ENCODE measurements at places on chromosomes 16 and 17. TPM values are rescaled to one million over a fixed set of nuclear protein-coding genes. Genes with fewer than 3 reads are reported as not detected.
A peak's percentile ranks its signal among the peaks of the same experiment; 100 is the strongest.

Gene ZP2
- total RNA-seq, result not detected

Gene PSMD7
- 91.8 TPM for total RNA-seq

Gene CD300E
- total RNA-seq, result not detected

- no peak for DNase-seq
- H3K27me3 ChIP-seq, result peaks cover 4% of the 10 kb centered on the region
- no peaks in the 10 kb centered on the region for H3K36me3 ChIP-seq
- no peak overlapping the region for H3K4me3 ChIP-seq
These were observed 214.9 kb upstream of the MPHOSPH6 start for GRCh38 chr16:82384949-82385348.

GRCh38 chr16:3938843-3939624 lies 58.5 kb upstream of the CREBBP start:
- DNase-seq, result peak; percentile 62
- no peak overlapping the region for H3K4me3 ChIP-seq
- H3K27me3 ChIP-seq, result peaks cover 3% of the 10 kb centered on the region
- H3K36me3 ChIP-seq, result no peaks in the 10 kb centered on the region

DNA sequence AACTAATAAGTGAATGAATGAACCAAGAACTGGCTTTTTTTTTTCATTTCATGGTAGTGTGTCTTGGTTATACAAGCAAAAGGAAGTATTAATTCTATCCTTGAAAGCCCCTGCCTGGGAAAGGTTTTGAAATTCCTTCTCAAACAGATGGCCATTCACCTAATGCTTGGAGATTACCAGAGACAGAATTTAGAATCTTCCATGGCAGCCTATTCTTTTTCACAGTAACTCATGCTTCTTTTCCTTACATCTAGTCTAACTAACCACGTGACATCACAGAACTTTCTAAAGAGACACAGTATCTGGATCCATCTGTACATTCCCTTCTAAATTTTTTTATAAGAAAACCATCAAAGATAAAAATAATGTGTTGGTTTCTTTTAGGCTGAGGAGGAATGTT lies 151.6 kb downstream of the FTO start:
- H3K4me3 ChIP-seq, result no peak overlapping the region
- no peak overlapping the region for H3K27ac ChIP-seq
- peaks cover 2% of the 10 kb centered on the region for H3K36me3 ChIP-seq
- no peak for DNase-seq
- H3K4me1 ChIP-seq, result no peaks in the 10 kb centered on the region
- H3K27me3 ChIP-seq, result no peaks in the 10 kb centered on the region

DNA sequence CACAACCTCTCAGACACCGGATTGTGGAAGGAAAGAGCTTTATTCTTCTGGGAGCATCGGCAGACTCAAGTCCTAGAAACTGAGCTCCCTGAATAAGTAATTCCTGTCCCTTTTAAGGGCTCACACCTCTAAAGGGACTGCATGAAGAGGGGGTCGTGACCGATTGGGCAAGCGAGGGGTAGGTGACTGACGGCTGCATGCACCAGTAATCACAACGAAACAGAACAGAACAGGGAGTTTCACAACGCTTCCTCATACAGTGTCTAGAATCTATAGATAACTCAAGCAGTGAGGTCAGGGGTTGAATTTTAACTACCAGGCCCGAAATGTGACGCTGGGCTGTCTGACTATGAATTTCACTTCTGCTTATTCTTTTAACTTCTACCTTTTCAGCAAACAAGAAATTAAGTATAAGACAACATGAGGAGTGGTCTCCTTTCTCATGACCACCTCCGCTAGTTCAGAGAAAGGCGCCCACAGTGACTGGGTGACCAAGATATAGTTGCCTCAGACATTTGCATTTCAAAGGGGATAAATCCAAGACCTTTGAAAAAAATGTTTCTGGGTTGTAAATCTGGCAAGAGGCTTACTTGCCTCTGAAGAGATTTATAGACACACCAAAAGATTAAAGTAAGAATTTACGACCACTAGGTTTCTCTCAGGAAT lies 88.4 kb upstream of the ATF7IP2 start:
- H3K27me3 ChIP-seq, result peaks cover 3% of the 10 kb centered on the region
- DNase-seq, result no peak
- no peaks in the 10 kb centered on the region for H3K4me1 ChIP-seq
- no peak overlapping the region for H3K27ac ChIP-seq

- no peaks in the 10 kb centered on the region for H3K36me3 ChIP-seq
- no peaks in the 10 kb centered on the region for H3K4me1 ChIP-seq
- no peak overlapping the region for H3K27ac ChIP-seq
- H3K27me3 ChIP-seq, result no peaks in the 10 kb centered on the region
These were observed 621.2 kb upstream of the CDH5 start for GRCh38 chr16:65745201-65745708.

DNA sequence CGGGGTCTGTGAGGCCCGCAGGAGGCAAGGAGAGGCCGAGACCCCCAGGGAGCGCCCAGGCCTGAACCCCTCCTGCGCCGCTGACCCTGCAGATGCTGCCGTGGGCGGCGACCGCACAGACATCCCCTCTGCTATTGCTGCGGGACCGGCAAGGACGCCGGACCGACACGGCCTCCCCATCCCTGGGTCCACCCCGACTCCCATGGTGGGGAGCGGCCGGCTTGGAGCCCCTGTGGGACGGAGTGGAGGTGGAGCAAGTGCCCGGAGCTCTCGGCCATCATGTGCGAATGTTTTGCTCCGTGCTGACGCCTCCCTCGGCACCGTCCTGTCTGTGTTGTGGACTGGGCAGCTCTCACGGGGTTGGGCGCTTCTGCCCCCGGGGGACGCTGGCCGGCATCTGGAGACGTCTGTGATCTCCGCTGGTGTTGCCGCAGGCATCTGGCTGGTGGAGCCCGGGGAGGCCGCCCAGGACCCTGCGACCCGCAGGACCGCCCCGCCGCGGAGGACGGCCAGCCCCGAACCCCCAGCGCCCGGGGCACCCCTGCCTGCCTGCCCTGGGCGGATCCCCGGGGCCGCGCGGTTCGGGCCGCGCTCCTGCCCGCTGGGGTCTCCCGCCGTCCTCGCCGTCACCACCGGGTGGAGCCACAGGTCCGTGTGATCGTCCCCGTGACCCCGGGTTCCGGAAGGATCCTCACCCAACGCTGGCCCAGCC lies 12.8 kb upstream of the GNG13 start:
- no peaks in the 10 kb centered on the region for H3K36me3 ChIP-seq
- H3K27me3 ChIP-seq, result peaks cover 17% of the 10 kb centered on the region
- peak; percentile 39 for DNase-seq
- peaks cover 9% of the 10 kb centered on the region for H3K4me1 ChIP-seq
- H3K4me3 ChIP-seq, result no peak overlapping the region

DNA sequence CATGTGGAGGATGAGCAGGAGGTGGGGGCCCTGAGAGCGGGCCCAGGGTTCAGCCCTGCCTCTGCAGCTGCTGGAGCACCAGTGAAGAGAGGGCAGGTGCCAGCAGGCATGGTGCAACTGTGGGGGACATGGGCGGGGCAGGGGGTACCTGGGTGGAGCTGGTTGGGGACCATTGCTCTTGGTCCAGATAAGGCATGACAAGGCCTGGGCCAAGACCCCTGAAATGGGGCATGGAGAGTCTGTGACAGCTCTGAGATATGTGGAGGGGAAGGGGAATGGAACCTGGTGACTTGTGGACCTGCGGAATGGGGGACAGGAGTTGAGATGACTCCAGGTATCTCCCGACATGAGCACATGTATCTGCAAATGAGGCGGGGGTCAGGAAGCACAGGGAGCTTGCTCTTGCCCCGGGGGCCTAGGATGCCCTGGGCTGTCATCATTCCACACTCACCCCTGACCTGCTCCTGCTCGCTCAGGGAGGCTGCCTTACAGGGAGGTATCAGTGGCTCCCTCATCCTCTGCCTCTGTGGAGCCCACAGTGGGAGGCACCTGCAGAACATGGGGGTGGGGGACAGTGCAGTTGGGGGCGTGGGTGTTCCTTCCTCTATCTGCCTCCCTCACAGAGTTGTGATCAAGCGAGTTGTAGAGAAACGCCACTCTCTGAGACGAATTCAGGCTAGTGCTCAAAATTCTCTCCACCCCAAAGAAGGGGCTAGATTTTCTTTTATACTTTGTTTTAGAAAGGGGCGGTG lies 40.2 kb downstream of the TMEM235 start:
- no peaks in the 10 kb centered on the region for H3K36me3 ChIP-seq
- H3K4me3 ChIP-seq, result no peak overlapping the region
- DNase-seq, result no peak
- peak overlapping the region; percentile 75 for H3K27ac ChIP-seq
- H3K27me3 ChIP-seq, result peaks cover 2% of the 10 kb centered on the region

Measured in activated CD4-positive, alpha-beta T cell treated with anti-CD3 and anti-CD28 coated beads, Interleukin-2, amount 10 ng/mL, durations not matched to agents 7 days and 5 days (primary cell).